ENCODE measurements at places on chromosomes 6 and 20. TPM values are rescaled to one million over a fixed set of nuclear protein-coding genes. Genes with fewer than 3 reads are reported as not detected.

The GPR6 gene
- not detected for total RNA-seq

The SLC35B2 gene
- total RNA-seq, result 120 TPM

The RNF182 gene
- total RNA-seq, result 4.0 TPM

The ZNF311 gene
- 0.15 TPM for total RNA-seq

The PI16 gene
- total RNA-seq, result not detected

DNA sequence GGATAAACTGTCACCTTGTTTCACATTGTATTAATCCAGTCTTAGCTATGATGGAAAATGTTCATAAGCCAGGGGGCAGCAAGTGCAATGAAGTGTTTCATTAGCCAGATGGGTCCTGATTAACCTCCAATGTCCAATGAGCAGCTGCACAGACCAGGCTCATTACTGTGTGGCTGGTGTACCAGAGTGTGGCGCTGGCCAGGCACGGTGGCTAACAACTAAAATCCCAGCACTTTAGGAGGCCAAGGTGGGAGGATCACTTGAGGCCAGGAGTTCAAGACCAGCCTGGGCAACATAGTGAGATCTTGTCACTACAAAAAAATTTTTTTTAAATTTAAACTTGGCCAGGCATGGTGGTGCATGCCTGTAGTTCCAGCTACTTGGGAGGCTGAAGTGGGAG lies 201.7 kb upstream of the FOXQ1 start:
- DNase-seq, result peak; percentile 4

DNA sequence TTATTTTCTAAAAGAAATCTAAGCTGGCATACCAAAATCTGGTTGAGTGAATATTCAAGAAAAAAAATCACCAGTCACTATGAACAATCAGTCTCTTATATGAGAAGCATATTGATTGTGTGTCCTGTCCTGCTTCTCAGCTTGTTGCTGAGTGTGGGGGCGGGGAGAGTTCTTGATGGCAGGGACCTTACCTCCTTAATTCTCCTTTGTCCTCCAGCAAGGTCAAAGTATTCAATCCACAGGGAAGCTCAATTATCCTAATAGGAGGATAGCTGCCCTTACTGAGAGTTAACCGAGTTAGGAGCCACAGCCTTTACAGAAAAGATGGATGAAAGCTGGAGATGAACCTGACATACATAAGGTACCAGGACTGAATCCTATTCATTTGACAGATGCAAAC lies 154.0 kb downstream of the LY86 start:
- DNase-seq, result no peak

DNA sequence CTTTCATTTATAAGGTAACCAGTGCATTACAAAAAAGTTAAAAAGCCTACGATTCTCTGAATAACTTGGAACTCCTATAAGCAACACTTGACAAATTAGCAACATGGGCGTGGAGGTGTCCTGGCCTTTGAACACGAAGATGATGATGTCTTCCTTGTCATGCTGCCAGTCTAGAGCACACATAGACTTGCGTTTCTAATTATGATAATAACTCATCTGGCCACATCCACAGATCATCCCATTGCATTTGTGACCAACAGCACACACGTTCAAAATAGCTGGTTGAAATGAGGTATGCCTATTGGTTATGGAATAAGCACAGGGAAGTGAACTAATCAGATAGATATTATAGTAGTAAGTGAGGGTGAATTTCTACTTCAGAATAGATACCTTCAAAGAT lies 608.9 kb downstream of the PRKN start:
- DNase-seq, result no peak

GRCh38 chr6:53793318-53794136 lies 1.3 kb upstream of the LRRC1 start:
- DNase-seq, result peak; percentile 32

DNA sequence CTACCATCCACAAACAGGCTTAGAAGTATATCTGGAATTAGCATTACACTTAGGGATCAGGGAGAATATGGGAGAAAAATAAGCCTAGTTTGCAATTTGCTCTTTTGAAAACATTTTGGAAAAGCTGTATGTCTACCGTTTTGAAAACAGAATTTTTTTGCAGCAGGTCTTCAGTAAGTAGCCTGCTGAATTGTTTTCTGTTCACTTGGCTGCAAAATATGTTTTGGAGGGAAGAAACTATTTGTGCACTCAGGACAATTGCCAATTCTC lies 39.6 kb downstream of the ILRUN start:
- DNase-seq, result peak; percentile 42

DNA sequence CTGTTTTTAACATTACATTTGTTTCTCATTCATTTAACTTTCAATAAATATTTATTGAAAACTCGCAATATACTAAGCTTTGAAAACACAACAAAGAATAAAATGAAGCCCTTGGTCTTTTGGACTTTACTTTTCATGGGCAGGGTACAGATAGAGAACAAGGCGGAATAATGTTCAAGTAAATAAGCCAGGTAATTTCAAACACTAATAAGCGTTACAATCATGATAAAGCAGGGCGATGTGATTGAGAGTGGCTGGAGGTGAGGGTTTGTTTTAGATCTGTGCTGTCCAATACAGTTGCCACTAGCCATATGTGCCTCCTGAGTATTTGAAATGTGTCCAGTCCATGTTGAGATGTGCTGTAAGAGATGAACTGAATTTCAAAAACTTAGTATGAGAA lies 307.1 kb downstream of the ALDH8A1 start:
- DNase-seq, result no peak

GRCh38 chr6:108795814-108796213 lies 52.4 kb upstream of the ARMC2 start:
- no peak for DNase-seq

DNA sequence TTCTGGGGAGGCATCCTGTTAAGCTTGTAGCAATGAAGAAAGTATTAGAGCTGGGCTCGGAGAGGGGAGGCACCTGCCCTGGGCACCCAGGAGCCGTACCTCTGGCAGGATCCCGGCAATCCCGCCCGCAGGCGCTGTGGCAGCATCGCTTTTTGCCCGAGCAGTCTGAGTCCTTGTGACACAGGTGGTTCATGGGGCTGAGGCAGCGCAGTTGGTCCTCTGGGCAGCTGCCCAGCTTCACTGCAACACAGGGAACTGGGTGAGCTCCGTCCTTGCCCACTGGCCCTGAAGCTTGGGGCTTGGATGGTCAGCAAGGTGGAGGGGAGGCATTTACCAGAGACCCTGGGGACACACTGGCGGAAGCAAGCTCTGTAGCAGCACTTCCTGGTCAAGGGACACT lies 4.7 kb downstream of the WFDC5 start:
- no peak for DNase-seq

DNA sequence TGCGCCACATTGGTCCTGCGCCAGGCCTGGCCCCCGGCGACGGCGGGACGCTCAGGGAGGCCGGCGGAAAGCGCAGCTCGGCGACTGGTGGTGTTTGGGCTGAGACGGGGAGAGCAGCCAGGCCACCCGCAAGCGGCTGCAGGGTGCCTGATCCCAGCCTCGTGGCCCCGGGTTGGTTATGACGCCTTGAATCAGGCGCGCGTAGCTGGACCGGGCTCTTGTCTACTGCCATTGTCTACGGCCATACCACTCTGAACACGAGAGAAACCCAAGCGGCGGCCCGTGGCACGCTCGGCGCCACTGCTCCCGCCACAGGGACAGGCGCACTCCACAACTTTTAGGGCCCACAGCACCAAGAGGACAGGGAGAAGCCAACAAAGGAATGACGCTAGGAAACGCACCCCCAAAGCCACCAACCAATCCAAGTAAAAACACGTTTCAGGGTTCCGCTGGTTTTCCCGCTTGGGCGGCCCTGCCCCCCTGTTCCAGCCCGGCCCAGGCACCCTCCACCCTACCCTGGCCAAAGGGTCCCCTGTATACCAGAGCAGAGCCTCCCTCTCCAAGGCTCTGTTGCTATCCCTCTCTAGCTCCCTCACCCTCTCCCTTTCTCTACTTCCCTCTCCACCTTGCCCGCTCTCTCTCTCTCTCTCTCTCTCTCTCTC lies 1849.3 kb upstream of the DEFB115 start:
- DNase-seq, result no peak

DNA sequence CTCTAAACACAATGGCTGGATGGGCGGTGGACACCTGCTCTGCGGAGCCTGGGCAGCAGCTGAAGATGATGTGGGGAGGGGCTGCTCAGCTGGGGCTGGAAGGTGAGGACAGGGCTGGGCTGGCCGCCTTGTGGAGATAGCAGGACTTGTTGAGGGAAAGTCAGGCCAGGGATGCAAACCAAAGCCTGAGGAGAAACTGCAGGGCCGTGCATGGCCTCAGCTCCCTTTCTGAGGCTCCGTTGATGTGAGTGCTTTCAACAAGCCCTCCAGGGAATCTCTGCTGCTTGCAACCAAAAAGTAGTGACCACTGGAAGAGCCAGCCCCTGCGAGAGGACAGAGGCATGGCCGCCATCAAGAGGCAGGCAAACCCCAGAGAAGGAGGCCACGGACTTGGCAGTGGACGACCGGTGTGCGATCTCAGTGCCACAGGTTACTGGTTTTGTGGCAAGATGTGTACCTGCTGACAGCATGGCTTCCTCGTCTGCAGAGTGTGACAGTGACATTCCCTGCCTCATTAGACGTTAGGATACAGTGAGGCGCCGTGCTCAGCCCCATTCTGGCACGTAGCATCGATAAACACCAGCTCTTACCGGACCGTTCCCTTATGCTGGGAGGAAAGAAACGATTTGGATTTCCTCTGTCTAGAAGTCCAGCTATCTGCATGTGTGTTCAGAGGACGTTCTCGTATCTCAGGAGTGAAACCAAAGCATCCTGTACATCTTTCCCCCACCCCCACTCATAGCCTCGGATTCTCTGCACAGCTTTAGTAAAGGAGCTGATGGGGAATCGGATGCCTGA lies 37.9 kb downstream of the ERMARD start:
- DNase-seq, result no peak
